Type B pancreatic cell (in vitro differentiated cells): ENCODE measurements at places on chromosomes 13 and 19. TPM values are rescaled to one million over a fixed set of nuclear protein-coding genes. Genes with fewer than 3 reads are reported as not detected.

GRCh38 chr13:49185264-49185663, 34.9 kb upstream of the MLNR start:
- no peaks in the 10 kb centered on the region for H3K4me1 ChIP-seq
- peaks cover 18% of the 10 kb centered on the region for H3K36me3 ChIP-seq
- H3K27me3 ChIP-seq: no peaks in the 10 kb centered on the region
- DNase-seq: no peak

DNA sequence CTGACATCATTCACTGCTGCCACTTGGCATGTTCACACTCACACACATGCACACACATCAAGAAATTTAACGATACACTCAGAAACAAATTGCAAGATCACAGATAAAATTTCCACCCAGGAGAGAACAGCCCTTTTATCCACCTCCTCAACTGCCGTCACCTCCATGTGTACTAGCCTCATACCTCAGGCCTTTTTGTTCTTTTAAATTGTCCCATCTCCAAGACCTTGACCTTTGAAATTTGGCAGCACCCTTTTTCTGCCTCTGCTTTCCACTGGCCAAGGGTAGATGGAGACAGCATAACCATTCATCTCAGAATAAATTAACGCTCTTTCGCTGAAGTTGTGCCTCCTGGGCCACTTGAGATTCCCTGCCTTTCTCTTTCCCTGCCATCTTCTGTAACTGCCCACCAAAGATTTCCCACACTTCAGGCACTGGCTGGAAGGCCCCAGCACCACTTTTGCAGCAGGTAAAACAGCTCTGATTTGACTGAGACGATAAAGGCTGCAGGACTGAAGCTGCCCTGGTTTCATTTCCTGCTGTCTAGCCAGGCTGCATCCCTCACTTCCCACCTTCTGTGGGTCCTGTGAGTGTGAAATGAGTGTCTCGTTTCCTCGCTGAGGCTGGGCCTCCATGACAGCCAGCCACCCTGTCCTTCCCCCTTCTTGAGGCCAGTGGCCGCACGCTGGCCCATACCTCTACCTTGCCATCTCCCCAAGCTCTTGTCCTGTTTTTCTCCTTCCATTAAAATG, 39.3 kb downstream of the MBNL2 start:
- peaks cover 54% of the 10 kb centered on the region for H3K4me1 ChIP-seq
- H3K27me3 ChIP-seq: no peaks in the 10 kb centered on the region
- no peak overlapping the region for H3K4me3 ChIP-seq
- peak overlapping the region; percentile 98 for H3K27ac ChIP-seq
- no peak for DNase-seq

- H3K4me3 ChIP-seq: no peak overlapping the region
- H3K27ac ChIP-seq: peak overlapping the region; percentile 40
- H3K4me1 ChIP-seq: peaks cover 3% of the 10 kb centered on the region
- no peaks in the 10 kb centered on the region for H3K36me3 ChIP-seq
- peaks cover 27% of the 10 kb centered on the region for H3K27me3 ChIP-seq
- no peak for DNase-seq
These were observed 58.9 kb upstream of the TM9SF2 start for GRCh38 chr13:99442273-99442895.

Gene SYCN
- not detected in 2 replicates for total RNA-seq

DNA sequence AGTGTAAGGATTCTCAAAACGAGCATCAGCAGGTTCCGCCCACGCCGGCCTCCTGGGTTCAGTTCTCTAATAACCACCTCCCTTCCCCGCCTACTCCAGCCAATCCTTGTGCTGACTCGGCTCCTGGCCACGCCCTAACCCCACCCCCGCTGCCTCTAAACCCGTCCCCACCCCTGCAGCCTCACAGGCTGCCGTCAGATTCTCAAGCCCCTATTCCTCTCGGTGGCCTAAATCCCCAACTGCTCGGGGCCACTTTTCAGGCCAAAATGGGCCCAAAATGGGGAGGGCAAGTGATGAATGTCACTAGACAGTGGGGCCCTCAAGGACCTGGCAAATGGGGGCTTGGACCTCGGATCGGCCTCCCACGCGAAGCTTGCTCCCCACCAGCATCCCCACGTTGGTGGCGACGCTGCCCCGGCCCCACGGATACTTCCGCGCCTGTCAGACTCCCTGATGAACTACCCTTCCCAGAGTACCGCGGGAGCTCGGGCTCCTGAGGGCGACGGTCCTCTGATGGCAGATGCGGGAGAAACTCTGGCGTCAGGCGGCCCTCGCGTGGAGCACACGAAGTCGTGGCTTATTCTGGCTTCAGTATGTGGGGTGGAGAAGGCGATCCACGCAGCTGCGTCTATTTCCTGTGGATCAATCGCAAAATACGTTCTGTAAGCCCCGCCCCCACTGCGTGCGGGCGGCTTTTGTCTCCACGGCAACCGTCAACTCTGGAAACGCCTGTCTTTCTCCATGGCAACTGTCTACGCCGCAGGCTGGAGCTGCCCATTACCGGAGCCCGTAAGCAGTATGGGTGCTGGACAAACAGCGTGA, 24.8 kb downstream of the ZNF473 start:
- H3K4me1 ChIP-seq: peaks cover 5% of the 10 kb centered on the region
- peak overlapping the region; percentile 87 for H3K4me3 ChIP-seq

DNA sequence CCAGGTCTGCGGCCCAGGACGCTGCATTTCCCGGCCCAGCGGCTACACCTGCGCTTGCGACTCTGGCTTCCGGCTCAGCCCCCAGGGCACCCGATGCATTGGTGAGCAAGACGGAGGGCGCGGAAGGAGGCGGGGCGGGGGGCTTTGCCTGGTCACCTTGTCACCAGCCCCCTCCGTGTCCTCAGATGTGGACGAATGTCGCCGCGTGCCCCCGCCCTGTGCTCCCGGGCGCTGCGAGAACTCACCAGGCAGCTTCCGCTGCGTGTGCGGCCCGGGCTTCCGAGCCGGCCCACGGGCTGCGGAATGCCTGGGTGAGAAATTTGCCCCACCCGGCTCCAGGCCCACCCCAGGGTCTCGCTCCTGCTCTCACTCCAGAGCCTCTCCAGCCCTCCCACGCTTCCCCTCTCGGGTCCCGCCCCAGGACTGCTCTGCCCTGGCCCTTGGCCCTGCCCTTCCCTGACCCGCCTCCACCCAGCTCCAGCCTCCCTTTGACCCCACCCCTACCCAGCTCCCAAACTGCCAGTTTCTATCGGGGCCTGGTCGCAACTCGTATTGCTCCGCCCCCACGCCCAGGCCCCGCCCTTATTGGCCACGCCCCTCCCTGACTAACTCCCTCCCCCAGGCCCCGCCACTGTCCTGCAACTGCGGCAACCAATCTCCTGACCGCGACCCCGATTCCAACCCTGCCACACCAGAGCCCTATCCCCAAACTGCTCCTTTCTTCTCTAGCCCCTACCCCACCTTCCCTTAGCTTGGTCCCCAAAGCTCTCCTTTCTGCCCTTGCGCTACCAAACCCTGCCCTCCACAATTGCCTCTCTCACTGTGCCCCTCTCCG, 8.6 kb downstream of the LTBP4 start:
- H3K27ac ChIP-seq: peak overlapping the region; percentile 70
- peaks cover 67% of the 10 kb centered on the region for H3K27me3 ChIP-seq
- H3K36me3 ChIP-seq: peaks cover 9% of the 10 kb centered on the region
- H3K4me1 ChIP-seq: peaks cover 24% of the 10 kb centered on the region

Gene PRTN3
- total RNA-seq: 0.45 TPM in 1 of 2 replicates, not detected in the other

DNA sequence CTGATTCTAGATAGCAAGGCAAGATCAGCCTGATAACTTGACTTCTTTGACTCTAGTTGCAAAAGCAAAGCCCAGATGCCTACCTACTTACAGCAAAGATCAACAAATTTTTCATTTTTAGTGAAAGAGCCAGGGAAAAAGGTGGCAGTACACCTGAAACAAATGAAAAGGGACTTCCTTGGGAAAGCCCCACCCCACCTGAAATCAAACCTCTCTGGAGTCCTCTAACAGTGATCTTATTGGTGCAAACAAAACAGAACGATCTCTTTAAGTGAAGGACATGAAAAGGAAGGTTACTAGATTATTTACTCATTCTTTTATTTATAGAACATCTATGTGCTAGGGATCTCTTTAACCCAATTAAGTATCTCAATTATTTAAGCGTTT, 507 bp upstream of the LCP1 start:
- no peak for DNase-seq
- peaks cover 4% of the 10 kb centered on the region for H3K36me3 ChIP-seq
- H3K4me1 ChIP-seq: peaks cover 13% of the 10 kb centered on the region
